ENCODE measurements at places on chromosomes 6 and 20.

GRCh38 chr6:17987697-17988421 is 424 bp upstream of the KIF13A start:
- DNase-seq: peak; percentile 43

GRCh38 chr6:163806755-163807499 is 392.4 kb downstream of the QKI start:
- DNase-seq: no peak

- no peak for DNase-seq
These were observed 137.3 kb downstream of the FOXC1 start for GRCh38 chr6:1747003-1747402.

- no peak for DNase-seq
These were observed 125.6 kb upstream of the MAFB start for GRCh38 chr20:40814631-40814960.

DNA sequence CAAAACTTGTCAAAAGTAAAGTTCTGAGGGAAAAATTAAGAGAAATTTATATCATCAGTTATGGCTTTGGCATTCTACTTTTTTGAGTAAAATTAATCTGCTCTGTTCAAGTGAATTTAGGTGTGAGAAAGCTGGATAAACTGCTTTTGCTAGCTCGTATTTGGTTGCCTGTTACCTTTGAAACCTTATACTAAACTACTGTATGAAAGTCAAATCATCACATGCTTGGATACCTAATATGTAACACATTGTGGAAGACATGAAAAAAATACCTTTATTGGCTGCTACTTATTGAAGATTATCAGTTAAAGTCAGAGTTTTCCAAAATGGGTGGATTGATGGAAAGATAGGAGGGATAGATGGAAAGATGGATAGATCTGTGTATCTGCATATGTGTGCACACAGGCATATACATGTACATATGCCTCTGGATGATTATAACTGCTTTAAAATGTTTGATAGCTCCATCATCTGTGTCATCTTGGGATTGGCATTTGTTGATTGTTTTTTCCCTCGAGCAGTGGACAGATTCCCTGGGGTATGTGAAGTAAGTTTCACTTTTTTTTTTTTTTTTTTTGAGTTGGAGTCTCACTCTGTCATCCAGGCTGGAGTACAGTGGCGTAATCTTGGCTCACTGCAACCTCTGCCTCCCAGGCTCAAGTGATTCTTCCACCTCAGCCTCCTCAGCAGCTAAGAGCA is 24.3 kb downstream of the SCAF8 start:
- no peak for DNase-seq

- DNase-seq: no peak
These were observed 2.9 kb upstream of the HIVEP2 start for GRCh38 chr6:142947714-142948480.

GRCh38 chr20:44979090-44979621 is 12.8 kb downstream of the STK4 start:
- DNase-seq: no peak

DNA sequence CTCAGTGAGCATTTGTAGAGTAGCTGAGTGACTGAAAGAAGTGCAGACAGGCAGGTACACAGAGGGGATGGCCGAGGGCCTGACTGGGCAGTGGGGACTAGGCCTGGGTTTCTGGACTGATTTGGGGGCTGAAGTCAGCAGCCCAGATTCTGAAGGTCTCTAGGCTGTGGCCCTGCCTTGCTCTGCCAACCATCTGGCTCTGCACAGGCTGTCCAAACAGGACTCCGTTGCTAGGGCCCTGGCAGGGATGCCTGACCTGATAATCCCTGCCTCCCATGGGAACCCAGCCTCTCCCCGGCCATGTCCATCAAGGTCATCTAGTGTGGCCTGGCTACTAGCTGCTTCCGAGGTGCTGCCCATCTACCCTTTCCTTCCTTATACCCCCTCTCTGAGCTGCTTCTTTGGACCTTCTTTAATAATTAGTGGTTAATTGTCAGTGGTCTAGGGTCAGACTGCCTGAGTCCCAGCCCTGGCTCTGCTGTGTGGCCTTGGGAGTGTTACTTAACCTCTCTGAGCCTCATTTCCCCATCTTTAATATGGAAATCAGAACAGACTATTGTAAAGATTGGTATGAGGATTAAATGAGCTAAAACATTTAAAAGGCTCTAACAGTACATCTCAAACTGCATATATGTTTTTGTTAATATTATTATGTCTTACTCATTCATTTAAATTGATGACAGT is 137.9 kb downstream of the VEGFA start:
- no peak for DNase-seq

GRCh38 chr6:34067814-34068213 is 78.1 kb downstream of the GRM4 start:
- DNase-seq: peak; percentile 34

DNA sequence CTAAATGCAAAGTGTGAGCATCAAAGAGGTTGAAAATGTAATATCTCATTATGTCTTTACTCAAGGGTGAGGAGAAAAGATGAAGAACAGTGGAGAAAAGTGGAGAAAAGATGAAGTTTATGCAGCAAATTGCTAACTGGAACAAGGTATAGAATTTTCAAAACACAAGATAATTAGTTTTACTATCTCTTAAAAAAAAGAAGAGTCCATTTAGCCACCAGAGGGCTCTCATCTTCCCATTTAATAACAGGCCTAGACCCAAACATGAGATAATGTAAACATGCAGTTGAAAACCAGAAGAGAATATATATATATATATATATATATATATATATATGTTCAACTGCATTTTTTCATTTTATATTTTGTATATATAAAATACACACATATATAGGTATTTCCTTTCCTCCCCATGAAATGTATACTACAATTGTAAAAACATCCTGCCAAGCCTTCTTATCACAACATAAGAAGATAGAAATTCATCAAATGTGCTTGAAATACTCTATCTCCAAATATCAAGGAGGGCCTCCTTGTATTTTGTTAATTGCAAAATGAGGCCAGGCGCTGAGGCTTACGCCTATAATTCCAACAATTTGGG is 78.4 kb downstream of the ADTRP start:
- DNase-seq: peak; percentile 49

DNA sequence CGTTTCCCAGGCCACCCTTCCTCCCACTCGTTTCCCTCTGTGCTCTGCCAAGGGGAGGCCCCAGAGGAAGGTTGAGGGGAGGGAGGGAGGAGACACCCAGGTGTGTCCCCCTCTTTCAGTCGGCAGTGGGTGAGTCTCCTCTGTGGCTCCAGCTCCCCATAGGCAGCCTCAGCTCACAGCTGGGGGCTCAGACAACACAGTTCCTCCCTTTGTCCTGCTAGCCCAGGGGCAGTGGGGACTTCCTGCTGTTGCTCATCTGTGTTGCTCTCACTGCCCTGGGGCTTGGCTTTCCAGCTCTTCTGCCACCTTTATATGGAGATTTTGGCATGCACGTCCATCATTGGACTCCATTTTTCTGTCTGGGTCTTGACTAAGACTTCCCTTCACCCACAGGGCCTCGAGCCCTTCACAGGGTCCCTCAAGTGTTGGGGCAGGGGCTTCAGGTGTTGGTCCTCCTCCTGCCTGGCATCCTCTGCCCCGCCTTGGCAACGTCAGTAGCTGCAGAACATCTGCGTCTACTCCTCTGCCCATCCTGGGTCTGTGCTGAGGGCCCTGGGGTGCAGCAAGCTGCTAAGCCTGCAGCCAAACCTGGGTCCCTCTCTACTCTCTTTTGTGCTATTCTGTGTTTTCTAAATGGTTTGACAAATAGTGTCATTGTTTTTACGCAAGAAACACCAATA is 190.6 kb upstream of the PMEPA1 start:
- peak; percentile 97 for DNase-seq

DNA sequence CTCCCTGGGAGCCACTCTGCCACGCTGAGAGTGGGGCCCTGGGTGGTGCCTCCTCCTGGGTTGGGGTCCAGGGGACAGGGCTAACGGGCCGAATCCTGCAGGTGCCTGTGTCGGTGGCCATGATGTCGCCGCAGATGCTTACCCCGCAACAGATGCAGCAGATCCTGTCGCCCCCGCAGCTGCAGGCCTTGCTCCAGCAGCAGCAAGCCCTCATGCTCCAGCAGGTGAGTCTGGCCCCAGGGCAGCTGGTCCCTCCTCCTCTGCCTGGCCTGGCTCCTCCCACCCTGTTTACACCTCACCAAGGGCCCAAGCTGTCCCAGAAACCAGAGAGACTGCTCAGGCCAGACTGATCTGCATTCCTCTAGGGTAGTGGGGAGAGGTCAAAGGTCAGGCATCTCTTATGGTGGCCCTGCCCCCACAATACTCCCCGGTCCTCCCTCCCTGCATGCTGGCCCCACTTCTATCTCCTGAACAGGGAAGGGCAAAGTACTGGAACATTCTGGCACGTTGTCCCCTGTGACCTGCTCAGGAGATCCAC is 38.6 kb downstream of the FOXP4 start:
- peak; percentile 15 for DNase-seq

GRCh38 chr6:34940030-34940434 is 51.0 kb downstream of the ANKS1A start:
- no peak for DNase-seq

DNA sequence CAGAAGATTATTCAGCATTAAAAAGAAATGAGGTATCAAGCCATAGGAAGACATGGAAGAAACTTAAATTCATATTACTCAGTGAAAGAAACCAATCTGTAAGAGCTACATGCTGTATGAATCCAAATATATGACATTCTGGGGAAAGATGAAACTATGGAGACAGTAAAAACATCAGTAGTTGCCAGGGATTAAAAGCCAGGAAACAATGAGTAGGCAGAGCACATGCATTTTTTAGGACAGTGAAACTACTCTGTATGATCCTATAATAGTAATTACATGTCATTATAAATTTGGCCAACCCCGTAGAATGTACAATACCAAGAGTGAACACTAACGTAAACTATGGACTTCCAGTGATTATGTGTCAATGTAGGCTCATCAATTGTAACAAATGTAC is 92.8 kb upstream of the RNF217 start:
- no peak for DNase-seq

GRCh38 chr6:54992789-54993188 is 146.2 kb downstream of the FAM83B start:
- no peak for DNase-seq

DNA sequence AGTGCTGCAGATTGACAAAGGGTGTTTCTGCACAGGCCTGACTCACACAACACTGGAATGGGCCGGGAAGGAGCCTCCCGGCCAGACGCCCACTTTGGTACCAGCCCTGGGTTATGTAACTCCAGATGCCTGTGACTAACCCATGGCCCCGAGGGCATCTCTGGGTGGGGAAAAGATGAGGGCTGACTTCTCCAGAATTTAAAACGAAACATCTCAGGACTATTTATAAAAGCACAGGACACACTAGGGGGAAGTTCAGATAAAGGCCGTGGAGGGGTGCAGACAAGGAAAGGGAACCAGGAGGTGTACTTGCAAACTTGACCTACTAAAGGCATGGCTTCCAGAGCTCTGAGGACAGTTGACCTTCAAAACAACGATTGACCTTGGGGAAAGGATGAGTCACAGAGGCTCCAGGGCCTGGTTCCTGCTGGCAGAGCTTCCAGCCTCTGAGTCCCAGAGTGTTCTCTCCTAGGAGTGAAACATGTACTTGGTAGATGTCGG is 196.9 kb downstream of the NFATC2 start:
- no peak for DNase-seq
